ENCODE measurements at places on chromosomes 16 and 17.

GRCh38 chr17:6478486-6478885 lies 34.2 kb downstream of the PIMREG start:
- no peak for DNase-seq

DNA sequence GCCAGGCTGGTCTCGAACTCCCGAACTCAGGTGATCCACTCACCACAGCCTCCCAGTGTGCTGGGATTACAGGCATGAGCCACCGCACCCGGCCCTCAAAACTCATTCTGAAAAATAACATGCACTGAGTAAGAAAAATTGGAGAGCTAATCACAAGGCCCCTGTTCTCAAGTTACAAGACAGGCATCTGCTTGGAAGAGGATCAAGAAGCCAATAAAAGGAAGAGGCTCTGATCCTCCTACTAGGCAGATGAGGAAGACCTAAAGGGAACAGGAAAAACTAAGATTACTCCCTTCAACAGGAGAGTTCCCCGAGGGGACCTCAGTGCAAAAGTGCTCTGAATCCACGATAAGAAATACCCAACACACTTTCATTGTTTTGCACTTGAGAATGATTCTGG lies 18.4 kb downstream of the BLMH start:
- no peak for DNase-seq

- DNase-seq, result no peak
These were observed 39.3 kb downstream of the MEAK7 start for GRCh38 chr16:84465154-84465553.

DNA sequence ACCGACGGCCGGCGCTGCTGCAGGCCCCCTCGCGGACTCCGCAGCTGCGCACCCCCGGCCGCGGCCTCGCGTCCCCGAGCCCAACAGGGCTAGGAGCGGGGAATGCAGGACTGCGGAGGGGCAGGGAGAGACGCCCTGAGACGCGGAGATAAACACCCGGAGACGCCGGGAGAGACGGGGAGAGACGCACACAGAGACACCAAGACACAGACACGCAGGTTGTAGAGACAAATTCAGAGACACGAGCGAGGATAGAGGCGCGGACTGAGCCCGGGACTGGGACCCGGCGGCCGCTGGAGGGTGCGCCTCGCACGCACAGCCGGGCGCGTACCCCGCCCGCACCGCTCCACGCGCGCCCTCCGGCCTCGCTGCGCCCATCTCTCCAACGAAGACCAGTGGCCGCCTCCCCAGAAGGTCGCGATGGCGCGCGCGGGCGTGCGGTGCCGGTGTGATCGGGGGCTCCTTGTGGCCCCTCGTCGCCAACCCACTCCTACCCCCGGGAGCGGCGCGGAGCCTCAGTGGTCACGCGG lies 902 bp downstream of the STAC2 start:
- DNase-seq, result peak; percentile 28

DNA sequence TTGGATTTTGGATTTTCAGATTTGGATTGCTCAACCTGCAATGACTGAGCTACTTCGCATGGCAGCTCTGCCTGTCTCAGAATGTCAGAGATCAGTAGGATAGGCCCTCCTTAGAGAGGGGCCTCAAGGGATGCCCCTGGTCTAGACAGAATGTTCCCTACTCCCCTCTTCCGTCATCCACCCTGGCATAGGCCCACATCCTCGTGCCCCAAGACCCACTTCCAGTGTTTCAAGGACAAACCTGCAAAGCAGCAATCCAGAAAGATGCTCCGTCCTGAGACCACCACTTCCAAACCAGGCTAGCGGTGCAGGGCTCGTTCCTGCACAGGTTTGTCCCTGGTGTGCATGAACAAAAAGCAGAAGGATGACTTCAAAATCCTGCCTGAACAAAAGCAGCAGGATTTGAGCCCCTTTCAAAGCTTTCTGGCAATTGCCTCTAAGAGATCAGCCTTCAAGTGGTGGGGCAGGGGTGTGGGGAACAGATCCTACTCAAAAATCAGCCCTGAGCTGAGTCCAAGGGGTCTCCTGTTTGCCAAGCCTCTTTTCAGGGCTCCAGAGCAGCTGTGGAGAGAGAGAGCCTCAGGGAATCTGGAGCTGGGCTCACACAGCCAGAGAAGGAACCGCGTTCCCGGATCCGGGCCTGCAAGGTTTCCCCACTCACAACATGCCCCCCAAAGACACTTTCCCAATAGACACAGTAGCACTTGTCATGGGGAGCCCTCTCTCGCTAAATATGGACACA lies 121.1 kb downstream of the SOCS1 start:
- DNase-seq, result no peak

GRCh38 chr16:4372578-4373355 lies 1.1 kb downstream of the VASN start:
- no peak for DNase-seq

GRCh38 chr17:35291802-35292201 lies 48.9 kb downstream of the SLFN5 start:
- DNase-seq, result no peak

GRCh38 chr16:68798398-68798797 lies 44.9 kb upstream of the TANGO6 start:
- no peak for DNase-seq

- peak; percentile 37 for DNase-seq
These were observed 47.2 kb downstream of the ANKRD11 start for GRCh38 chr16:89442990-89443726.

DNA sequence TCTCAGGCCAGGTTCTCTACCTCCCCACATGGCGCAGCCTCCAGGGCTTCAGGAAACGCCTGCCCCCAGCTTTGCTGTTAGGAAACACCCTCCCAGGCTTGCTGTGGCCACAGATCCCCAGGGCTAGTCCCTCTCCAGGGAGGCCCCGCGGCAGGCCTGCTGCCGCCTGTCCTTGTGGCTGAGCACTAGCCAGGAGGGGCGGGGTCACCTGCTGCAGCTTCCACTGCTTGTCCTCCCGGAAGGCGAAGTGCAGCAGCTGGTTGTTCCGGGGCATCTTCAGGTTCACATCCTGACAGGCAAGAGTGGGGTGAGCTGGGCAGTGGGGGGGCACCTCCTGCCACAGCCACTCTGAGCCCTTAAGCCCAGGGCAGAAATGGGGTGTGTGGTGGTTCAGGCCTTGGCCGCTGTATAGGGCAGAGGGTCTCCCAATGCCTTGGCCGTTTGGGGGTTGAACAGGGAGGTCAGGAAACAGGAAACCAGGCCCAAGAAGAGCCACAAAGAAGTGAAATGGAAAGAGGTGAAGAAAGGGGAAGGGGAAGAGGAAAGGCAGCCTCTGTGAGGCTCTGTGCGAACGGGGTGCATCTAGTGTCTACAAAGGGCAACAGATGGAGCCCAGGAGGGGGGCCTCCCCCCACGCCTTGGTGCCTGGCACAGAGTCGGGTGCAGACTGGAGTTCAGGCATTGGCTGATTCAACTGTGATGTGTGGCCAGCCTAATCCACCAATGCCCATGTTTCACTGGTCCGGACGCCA lies 2.0 kb downstream of the ROGDI start:
- DNase-seq, result no peak

DNA sequence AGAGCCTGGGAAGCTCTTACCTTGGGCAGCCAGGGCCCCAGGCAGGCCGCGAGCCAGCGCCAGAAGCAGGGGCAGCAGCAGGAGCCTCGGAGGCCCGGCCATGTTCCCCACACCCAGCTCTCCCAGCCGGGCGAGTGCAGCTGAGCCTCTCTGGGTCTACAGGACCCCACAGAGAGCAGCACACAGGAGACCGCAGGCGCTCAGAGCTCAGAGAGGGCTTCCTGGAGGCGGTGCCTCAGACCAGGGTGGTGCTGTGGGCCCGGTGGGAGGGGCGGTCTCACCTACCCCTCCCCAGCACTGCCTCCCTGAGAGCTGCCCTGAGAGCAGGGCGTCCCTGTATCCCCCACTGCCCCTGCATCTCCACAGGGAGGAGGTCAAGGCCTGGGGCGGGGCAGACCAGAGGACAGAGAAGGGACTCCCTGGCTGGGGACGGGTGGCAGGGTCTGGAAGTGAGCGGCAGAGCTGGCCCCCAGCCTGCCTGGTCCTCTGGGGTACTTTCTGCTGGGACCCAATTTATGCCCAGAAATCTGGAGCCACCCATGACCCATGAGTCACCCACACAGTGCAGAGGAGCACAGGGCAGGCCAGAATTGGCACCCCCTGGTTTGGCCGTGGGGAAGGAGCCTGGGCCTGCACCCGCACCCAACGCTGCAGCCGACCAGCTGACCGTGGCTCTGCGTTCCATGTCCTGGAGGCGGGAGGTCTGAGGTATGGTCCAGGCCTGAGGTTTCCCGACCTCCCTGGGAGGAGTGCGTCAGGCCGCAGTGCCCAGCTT lies at the start of gene CD7:
Gene CD7, minus strand, starts transcription at position 215 of the 775 bp plus-strand sequence. Its CDS starts 113 bp downstream, at position 102.
- no peak for DNase-seq

DNA sequence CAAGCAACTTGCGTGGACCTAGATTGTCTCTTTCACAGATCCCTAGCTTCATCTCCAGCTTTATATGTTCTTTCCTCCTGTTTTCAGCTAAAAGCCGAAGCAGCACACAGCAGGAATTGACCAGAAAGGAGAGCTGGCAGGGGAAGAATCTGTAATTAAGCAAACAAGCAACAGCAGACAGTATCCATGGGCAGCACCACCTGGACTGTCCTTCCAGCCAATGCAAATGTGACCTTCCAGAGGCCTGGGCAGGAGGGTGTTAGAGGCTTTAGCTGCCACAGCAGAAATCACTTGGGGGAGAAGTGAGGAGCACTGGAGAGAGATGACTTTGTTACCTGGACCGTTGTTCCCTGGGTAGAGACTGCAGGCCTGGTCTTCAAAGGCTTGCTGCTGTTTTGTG lies 427.6 kb upstream of the GOT2 start:
- no peak for DNase-seq

GRCh38 chr16:71610936-71611871 lies 14.8 kb upstream of the MARVELD3 start:
- DNase-seq, result peak; percentile 84

- DNase-seq, result no peak
These were observed 13.9 kb downstream of the JPT2 start for GRCh38 chr16:1691956-1692355.

DNA sequence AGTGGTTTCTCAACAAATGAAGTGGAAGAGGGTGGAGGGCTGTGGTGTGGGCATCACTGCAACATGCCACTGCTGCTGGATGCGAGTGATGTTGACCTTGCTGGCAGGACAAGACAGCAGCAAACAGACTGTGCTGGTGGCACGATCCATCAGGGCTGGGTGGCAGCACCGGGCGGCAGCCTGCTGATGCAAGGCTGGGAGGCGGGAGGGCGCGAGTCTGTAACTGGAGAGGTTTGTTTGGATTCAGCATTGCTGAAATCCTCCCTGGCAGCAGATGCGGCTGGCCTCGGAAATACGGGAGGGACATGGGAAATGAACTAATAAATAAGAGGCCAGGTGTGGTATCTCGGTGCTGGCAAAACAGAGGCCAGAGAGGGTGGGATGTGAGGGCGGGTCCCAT lies 224.2 kb downstream of the ENGASE start:
- DNase-seq, result no peak

GRCh38 chr16:351804-352520 lies 561 bp downstream of the AXIN1 start:
- DNase-seq, result no peak

- DNase-seq, result no peak
These were observed 66.3 kb upstream of the GSE1 start for GRCh38 chr16:85546585-85547447.

GRCh38 chr17:68228817-68229570 lies 18.8 kb upstream of the AMZ2 start:
- no peak for DNase-seq

DNA sequence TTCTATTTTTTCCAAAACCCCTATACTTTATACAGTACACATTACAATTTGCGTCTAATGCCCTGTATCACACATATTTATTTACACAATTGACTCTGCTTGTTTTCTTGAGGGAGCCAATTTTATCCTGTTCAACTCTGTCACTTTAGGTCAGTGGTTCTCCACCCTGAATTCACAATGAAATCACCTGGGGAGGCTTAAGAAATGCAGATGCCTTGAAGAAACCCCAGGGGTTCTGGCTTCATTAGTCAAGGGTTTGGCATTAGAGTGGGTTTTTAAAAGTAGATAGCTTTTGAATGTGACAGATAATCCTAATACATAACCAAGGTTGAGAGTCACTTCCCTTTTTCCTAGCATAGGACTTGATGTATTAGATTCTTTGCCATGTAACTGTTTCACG lies 398.6 kb upstream of the ERCC4 start:
- DNase-seq, result no peak

DNA sequence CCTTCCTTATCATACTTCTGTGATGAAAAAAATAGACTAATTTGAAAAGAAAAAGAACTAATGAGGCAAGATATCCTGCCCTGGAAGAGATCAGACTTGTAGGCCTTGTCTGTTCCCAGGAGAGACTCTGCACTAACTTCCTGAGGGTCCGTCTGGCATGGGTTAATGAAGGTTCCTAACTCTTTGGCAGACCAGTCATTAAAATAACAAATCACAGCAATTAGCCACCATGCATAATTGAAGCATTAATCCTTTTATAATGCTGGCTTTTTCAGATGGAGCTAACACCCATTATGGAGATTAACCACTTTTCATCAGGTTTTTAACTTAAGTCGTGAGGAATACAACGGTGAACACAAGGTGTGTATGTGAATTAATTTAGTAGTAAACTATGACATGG lies 10.4 kb upstream of the KRT10 start:
- DNase-seq, result peak; percentile 28

- DNase-seq, result no peak
These were observed 48.7 kb downstream of the WNT3 start for GRCh38 chr17:46769531-46770438.

GRCh38 chr17:61321344-61321743 lies 78.3 kb upstream of the TBX2 start:
- DNase-seq, result no peak

Data from spinal cord (tissue), 10 donors.